EH (cell line): ENCODE measurements at places on chromosomes 5 and 9.

- DNase-seq: peak; percentile 46
Observed at GRCh38 chr5:169694091-169694625, 57.1 kb downstream of the DOCK2 start.

DNA sequence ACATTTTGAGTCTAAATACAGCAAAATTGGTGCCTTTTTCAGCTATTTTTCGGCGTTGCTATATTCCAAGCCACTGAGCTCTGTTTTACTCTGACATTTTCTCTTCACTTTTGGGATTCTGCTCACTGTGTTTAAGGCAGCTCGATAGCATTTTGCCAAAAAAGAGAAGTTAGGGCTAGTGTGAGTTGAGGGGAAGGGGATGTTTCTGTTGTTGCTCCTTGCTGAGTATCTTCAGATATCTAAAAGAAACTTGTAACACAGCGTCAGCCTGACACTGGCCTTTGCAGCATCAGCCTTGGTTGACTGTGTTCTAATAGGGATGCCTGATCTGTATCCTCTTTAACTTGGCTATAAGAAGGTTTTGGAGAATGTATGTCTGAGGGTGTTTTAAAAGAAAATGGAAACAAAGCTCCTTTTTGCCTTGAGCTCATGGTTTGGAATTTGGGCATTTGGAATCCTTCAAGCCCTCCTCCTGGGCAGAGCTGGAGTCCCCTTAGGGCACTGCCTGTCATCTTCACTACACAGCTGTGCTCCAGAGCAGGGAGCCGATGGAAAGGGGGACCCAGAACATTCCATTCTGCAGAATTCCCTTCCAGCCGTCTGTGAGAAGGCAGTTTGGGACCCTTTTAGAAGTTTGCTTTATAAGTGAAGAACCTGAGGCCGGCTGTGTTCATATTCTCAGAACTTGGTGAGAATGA lies 63.0 kb downstream of the EXOSC2 start:
- DNase-seq: peak; percentile 37

- no peak for DNase-seq
Observed at GRCh38 chr5:76716456-76717157, 681 bp downstream of the F2R start.

- no peak for DNase-seq
Observed at GRCh38 chr9:93134740-93135444, 841 bp upstream of the NINJ1 start.

DNA sequence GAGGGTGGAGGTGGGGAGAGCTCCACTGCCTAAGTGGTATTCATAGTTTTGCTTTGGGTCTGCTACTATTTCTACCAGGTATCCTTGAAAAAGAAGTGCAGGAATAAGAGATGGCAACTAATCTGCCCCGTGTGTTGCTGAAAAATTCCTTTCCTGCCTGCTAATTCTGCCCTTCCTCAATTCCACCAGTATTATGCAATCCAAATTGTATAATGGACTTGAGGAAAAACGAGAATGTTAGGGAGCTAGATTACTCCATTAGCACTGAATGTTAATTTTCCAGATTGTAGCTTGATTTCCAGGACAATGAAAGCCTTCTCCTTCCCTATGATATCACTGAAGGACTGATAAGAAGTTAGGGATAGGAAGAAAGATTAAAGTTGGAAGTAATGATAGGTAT lies 16.9 kb downstream of the ADAM19 start:
- DNase-seq: peak; percentile 53

GRCh38 chr5:169183576-169183975 lies 117.4 kb downstream of the SLIT3 start:
- peak; percentile 79 for DNase-seq

- DNase-seq: no peak
Observed at GRCh38 chr9:114954956-114955582, 24.7 kb upstream of the TNFSF8 start.

DNA sequence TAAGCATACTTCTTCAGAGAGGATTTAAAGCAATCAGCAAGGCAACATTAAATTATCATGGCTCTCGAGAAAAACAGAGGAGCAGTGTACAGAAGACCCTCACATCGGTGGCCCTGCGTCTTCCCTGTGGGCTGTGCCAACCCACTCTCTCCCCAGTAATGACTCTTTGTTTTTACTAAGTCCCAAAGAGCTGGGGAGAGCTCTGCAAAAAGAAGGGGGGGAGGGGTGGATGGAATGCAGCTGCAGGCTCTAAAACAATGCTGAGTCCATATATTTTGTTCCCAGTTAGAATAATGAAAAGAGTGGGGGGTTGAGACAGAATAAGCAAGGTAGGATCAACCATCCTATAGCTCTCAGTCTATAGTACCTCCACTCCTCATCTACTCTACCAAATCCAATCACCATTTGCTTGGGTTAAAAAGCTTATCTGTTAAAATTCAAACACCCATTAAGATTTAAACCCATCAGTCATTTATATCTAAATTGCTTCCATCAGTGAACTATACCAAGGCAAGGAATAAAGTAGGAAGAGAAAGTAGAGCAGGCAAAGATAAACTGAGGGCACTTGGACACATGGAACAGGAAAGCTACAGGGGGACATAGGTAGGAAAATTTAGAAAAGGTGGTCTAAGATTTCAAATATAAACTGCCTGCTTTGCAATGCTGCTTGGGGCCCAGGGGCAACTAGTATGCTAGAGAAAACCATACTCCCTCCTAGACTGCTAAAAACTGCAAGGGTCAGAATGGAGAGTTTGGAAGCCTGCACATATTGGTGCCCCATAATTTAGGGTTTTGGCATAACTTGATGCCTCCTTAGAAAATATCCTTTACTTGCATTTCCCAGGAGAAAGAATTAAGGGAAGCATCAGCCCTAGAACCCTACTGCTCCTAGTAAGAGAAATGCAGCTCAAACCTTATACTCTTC lies 20.6 kb downstream of the ELL2 start:
- peak; percentile 61 for DNase-seq

- DNase-seq: peak; percentile 54
Observed at GRCh38 chr9:92424340-92424739, at the start of gene OMD. Gene OMD (minus strand): TSS chr9:92424471. CDS start chr9:92417558, 6,913 bp downstream.

DNA sequence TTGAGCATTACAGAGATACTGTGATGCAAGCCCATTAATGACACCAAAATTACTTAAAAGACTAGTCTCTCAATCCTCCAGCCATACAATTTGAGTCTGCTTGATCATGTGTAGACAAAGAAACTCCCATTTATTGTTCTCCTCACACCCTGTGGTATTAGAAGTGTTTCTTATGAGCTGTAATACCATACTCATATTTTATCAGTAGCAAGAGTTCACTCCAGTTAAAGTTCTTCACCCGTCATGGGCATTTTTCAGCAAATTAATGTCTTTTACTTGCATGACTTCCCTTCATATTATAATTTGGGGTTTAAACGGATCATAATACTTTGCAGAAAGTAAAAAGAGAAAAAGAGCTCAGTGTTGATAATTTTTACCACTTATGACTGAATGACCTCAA lies 242.9 kb downstream of the BNC2 start:
- no peak for DNase-seq

GRCh38 chr9:101527066-101527465 lies 6.6 kb upstream of the RNF20 start:
- DNase-seq: no peak

GRCh38 chr9:76403352-76403751 lies 9.1 kb upstream of the RFK start:
- peak; percentile 85 for DNase-seq

- no peak for DNase-seq
Observed at GRCh38 chr5:167688341-167689130, 602.9 kb upstream of the WWC1 start.

GRCh38 chr9:105973951-105974351 lies 279.6 kb downstream of the TMEM38B start:
- DNase-seq: peak; percentile 39

DNA sequence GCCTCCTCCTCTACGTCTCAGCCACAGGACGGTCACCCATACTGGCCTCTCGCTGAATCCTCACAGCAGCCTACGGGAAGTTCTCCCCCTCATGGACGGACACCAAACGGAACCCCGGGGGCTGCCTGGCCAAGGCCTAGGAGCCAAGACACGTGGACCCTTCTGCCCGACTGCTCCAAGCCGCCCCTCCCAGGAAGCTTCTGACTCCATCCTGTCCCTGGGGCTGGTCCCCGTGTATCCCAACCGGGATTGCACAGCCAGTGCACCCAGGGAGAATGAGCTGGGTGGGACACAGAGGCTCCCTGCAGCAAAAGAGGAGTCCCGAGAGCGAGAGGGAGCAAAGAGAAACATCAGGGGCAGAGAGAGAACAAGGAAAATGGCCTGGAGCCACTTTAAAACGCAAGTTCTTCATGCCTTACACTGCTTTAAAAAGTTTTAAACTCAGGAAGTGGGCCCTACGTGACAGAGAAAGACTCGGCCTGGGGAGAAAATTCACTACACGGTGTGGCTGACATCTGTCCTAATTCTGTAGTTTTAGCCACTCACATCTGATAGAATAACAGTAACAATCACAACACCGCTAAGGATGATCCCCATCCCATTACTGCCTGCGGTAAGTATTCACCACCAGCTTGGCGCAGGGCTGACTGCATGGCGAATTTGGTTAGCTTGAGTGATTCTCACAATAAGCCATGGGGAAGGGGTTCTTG lies 3.0 kb downstream of the FAM78A start:
- no peak for DNase-seq

GRCh38 chr9:21160178-21160577 lies 6.3 kb downstream of the IFNA21 start:
- DNase-seq: peak; percentile 5

GRCh38 chr5:133245191-133246052 lies 193.6 kb downstream of the HSPA4 start:
- DNase-seq: peak; percentile 84

DNA sequence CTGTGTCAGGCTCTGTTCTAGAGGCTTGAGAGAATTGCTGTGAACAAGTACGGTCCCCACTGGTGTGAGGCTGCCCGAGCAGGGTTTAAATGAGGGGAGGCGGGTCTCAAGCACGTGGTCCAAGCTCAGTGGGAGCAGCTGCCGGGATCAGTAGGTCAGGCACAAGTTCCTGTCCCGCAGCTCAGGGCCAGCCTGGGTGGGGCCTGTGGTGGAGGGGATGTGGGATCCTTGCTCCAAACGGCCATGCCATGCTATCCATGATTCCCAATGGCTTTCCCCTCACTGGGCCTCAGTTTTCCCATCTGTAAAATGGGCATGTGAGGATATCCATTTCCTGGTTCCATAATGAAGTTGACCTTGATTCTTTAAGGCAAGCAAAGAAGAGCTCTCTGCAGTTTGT lies 17.1 kb downstream of the OBP2B start:
- DNase-seq: no peak

DNA sequence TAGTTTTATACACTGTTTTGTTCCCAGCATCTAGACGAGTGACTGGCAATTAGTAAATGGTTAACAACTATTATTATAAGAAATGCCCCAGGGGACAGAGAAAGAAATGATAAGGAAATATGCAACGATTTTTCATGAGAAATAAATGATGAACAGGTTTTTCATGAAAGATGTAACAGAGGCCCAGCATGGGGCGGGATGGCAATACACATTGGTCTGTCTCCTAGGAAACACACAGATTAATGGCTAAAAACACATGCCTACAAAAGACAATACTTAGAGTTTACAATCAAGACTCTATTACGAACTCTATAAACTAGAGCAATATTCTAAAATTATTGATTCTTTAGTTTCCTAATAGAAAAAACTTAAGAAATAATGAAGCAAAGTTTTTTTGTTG lies 441.5 kb upstream of the CDH9 start:
- no peak for DNase-seq

DNA sequence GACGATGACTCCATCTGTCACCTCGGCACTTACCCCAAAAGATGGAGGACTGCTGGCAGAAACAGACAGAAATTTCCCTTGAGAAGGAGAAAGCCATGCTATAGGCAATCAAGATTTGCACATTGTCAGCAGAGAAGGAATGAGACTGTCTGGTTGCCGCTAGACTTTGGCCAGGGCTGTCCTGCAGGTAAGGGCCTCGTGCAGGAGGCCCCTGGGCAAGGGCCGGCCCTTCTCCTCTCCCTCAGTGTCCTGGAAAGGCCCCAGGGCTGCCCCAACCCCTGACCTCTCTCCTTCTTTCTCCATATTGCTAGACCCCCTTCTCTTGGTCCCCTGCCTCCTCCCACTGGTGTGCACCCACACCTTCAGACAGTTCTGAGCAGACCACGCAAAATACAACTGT lies 14.6 kb upstream of the KCNIP1 start:
- no peak for DNase-seq

DNA sequence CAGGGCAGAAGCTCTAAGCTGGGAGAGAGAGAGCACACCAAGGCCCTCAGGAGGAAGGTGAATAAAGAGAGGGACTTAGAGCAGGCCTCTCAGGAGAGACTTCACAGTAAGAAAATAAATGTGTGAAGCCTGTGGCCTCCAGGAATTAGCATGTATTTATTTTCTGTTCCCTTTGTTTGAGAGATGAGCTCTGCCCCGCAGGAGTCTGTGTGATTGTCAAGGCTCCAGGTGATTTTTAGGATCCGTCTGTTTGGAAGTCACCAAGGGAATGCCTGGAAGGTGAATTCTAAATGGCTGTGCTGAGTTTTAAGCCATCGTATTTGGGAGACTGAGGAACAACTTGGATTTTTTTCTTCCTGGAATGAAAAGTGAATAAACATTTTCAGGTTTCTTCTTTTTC lies 108.3 kb upstream of the ICE1 start:
- no peak for DNase-seq

- DNase-seq: no peak
Observed at GRCh38 chr5:124045412-124045811, 533.4 kb downstream of the CSNK1G3 start.

DNA sequence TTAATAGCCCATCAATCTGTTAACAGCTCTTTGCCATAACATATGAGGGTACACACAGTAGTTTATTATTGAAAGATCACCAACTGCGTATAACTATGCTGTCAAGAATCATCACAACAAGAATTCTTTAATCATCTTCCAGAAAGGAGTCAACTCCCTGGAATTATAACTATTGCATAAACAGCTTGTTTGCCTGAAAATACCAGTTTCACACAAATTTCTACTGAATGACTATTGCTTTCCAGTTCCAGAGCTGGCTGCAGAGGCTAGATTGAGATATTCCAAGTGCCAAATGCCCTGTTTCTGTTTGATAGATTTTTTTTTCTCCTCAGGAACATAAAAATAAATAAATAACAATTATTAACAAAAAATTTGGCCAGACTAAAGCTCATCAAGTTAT lies 444.7 kb downstream of the TLE1 start:
- DNase-seq: no peak

DNA sequence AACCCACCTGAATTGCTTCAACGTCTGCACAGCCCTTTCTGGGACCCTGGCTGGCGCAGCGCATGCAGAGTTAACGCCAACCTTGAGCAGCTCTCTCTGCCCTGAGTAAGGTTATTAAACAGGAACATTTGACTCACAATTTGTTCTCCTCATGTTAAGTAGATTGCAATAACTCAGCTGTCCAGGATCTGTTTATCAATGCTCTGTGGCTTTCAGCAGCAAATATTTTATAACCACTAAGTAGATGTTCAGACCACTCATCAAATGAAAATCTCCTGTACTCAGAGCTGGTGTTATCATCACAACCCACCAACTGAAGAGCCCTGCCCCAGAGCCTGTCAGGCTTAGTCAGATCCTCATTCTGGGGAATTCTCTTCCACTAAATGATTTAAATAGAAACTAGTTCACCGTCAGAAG lies 403.0 kb downstream of the ZNF608 start:
- DNase-seq: peak; percentile 1
